ENCODE measurements at places on chromosomes 2 and 18. TPM values are rescaled to one million over a fixed set of nuclear protein-coding genes. Genes with fewer than 3 reads are reported as not detected.

- H3K27ac ChIP-seq = no peak overlapping the region
- H3K4me3 ChIP-seq = no peak overlapping the region
These were observed 118.6 kb downstream of the MCFD2 start for GRCh38 chr2:46796843-46797625.

DNA sequence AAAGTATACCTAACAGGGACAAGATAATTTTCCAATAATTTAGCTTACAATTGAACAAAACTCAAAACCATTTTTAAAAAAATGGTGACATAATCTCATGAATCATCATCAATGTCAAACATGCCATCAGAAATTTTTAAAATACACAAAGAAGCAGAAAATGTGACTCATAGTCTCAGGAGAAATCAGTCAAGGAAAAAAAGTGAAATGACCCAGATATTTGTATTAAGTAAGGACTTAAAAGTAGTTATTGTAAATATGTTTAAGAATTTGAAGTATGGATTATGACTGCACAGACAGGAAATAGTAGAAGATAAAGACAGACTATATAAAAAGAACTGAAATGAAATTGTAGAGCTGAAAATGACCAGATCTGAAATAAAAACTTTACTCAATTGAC is 473.9 kb upstream of the SYT4 start:
- H3K27me3 ChIP-seq = no peaks in the 10 kb centered on the region
- DNase-seq = no peak
- H3K4me3 ChIP-seq = no peak overlapping the region
- peaks cover 20% of the 10 kb centered on the region for H3K36me3 ChIP-seq

DNA sequence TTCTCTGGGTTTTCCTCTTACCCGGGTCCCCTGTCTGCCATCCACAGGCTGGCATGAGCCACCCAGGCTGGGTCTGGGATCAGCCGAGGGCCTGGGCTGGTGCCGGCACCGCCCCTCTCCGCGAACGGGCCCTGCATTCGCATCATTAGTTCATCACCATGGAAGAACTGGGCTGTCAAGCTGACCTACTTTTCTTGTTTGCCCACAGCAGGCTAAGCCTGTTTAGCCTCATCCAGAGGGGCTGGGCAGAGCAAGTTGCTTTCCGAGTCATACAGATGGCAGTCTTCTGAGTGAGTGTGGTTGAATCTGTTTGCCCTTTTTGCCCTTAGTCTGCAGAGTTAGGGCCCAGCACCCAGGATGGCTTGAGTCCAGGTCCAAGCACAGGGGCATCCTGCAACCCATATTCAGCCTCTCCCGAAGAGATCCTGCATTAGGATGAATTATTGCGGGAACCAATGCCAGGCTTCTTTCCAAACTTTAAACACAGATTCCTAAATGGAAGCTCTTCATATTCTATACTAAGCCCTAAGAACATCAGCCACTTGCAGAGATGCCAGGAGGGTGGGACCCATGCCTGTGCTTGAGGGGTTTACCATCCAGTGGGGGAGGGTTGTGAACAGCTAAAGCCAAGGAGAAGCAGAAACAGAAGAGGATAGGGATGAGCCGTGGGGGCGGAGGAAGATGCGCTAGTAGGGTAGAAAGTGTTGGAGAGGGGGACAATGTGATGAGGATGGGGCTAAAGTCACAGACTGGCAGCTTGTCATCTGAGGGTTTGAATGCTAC is 68.0 kb downstream of the NPAS2 start:
- no peak overlapping the region for H3K4me3 ChIP-seq
- H3K27ac ChIP-seq = no peak overlapping the region
- DNase-seq = no peak
- no peaks in the 10 kb centered on the region for H3K27me3 ChIP-seq
- peaks cover 27% of the 10 kb centered on the region for H3K4me1 ChIP-seq
- peaks cover 14% of the 10 kb centered on the region for H3K36me3 ChIP-seq

Gene MRPS9
- 22.6 TPM for total RNA-seq

Gene HOXD12
- not detected for total RNA-seq

Gene SATB2
- total RNA-seq = 11.6 TPM

Gene ALLC
- not detected for total RNA-seq

Gene MYOM1
- 0.46 TPM for total RNA-seq

- H3K27ac ChIP-seq = peak overlapping the region; percentile 74
- no peaks in the 10 kb centered on the region for H3K36me3 ChIP-seq
- no peak for DNase-seq
- no peaks in the 10 kb centered on the region for H3K27me3 ChIP-seq
These were observed 32.2 kb downstream of the IKZF2 start for GRCh38 chr2:213119061-213119809.

Gene FAM124B
- not detected for total RNA-seq

- peak overlapping the region; percentile 98 for H3K4me3 ChIP-seq
- no peak overlapping the region for H3K27ac ChIP-seq
- peaks cover 3% of the 10 kb centered on the region for H3K36me3 ChIP-seq
- DNase-seq = no peak
These were observed 1.7 kb downstream of the EPHA4 start for GRCh38 chr2:221570321-221570935.

Gene CYTIP
- 0.64 TPM for total RNA-seq

Gene IL36A
- not detected for total RNA-seq

DNA sequence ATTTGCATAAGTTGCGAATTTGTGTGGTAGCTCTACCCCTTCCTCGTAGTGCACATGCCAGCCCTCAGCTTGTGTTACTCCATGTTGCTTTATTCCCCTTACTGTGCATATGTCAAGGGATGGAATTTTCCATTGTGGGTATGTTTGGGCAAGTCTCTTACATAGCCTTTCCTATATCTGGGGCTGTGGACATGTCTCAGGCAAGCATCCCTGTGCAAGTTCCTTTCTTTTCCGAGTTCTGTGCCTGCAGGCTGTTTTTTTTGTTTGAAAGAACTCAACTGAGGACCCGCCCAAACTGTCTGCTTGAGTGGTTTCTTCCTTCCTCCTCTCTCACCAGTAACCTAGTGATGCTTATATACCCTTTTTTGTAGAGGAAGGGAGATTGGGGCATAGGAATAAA is 1739.1 kb upstream of the PIK3C3 start:
- no peaks in the 10 kb centered on the region for H3K36me3 ChIP-seq
- no peaks in the 10 kb centered on the region for H3K4me1 ChIP-seq
- no peak for DNase-seq
- H3K27ac ChIP-seq = no peak overlapping the region
- H3K4me3 ChIP-seq = no peak overlapping the region

- H3K27me3 ChIP-seq = no peaks in the 10 kb centered on the region
- no peak for DNase-seq
- peaks cover 19% of the 10 kb centered on the region for H3K4me1 ChIP-seq
- H3K4me3 ChIP-seq = no peak overlapping the region
These were observed 128.5 kb downstream of the STK39 start for GRCh38 chr2:168118733-168119514.

Gene SLC4A3
- total RNA-seq = 11.6 TPM

DNA sequence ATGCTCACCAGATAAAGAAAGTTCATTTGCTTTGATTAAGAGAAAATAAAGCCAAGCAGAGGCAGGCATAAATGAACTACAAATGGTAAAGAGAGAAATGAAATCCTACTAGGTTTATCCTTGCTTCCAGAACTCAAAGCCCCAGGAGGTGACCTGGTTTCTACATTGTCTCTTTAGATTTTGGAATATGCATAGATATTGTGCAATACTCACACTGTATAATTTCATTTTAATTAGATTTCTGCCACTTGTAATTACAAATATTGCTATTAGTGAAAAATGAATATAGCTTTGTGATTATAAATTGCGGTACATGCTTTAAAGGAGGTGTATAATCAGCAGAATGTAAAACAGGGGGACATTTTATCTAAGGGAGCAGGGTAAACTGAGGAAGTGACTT is 76.9 kb upstream of the NRXN1 start:
- H3K36me3 ChIP-seq = no peaks in the 10 kb centered on the region
- H3K27me3 ChIP-seq = no peaks in the 10 kb centered on the region
- H3K4me3 ChIP-seq = no peak overlapping the region
- H3K27ac ChIP-seq = no peak overlapping the region
- H3K4me1 ChIP-seq = no peaks in the 10 kb centered on the region

DNA sequence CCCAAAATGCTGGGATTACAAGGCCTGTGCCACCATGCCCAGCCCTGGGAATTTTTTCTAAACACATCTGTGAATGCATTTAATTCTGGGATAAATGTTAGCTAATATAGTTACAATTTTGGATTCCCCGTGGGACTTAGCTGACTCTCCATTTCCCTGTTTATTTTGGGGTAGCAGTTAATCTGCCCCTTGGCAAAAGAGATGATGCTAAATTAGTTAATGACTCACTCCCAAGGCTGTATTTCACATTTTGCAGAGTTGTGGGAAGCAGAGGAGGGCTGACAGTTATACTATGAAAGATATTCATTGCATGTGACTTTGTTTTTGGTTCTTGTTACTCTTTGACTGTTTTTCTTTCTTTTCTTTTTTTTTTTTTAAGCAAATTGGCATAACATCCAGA is 3.2 kb downstream of the MTHFD2 start:
- peak overlapping the region; percentile 98 for H3K4me3 ChIP-seq
- peaks cover 24% of the 10 kb centered on the region for H3K36me3 ChIP-seq
- H3K27ac ChIP-seq = peak overlapping the region; percentile 82
- DNase-seq = no peak
- peaks cover 69% of the 10 kb centered on the region for H3K4me1 ChIP-seq

Gene CNRIP1
- 33.9 TPM for total RNA-seq

DNA sequence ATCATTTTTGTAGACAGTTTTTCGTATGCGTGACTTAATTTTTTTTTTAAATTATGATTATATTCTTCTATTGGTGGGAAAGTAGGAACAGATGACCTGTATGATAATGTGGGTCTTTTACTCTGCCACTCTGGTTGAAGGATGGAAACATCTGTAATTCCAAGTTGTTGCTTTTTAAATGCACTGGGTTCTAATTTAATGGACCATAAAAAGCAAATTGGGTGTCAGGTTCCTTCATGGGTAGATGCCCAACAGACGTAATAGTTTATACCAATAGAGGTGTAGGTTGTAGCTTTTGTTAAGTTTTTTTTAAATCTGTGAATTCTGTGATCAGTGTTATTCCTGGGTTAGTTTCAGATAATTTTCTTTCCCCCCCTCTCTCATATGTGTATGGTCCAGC is 117.6 kb downstream of the MAP4K4 start:
- H3K36me3 ChIP-seq = no peaks in the 10 kb centered on the region
- no peak overlapping the region for H3K4me3 ChIP-seq
- H3K27ac ChIP-seq = no peak overlapping the region
- no peaks in the 10 kb centered on the region for H3K27me3 ChIP-seq
- DNase-seq = no peak
- H3K4me1 ChIP-seq = peaks cover 69% of the 10 kb centered on the region

Data from osteocyte (in vitro differentiated cells).